ENCODE measurements at places on chromosomes 6 and 20.

DNA sequence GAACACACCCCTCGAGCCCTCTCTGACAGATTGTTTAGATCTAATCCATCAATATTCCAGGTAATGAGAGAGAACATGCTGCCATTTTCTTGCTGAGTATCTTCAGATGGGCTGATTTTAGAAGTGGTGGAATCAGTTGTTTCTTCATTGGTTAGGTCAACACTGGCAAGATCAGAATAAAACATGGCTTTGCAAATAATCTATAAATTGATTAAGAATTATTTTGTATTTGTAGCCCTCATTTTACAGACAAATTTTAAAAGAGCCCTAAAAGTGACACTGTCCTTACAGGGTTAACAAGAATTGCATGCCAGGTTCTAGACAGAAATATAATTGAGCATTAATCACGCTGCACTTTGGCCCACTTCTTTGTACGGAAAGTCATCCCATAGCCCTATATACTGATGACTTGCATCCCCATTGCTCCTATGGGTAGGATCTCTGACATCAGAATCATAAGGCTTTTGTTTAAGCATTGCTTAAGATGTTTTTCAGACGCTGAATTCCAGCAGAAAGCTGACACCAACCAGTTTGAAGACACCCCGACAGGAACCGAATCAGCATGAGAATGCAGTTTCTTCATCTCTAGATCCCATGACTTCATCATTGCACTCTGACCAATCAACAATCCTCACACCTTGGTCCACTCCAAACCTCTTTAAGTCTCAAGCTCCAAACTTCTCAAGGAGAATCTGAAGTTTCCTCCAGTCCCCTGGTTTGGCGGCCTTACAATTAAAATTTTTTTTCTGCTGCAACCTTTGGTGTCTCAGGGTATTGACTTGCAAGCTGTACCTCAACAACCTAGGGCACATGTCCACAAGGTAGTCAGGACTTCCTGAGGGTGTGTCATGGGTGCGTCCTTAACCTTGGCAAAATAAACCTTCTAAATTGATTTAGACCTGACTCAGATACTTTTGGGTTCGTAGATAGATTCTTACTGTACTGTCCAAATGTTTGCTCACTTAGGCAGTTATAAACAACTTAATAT is 7.8 kb downstream of the TDP2 start:
- DNase-seq: no peak

DNA sequence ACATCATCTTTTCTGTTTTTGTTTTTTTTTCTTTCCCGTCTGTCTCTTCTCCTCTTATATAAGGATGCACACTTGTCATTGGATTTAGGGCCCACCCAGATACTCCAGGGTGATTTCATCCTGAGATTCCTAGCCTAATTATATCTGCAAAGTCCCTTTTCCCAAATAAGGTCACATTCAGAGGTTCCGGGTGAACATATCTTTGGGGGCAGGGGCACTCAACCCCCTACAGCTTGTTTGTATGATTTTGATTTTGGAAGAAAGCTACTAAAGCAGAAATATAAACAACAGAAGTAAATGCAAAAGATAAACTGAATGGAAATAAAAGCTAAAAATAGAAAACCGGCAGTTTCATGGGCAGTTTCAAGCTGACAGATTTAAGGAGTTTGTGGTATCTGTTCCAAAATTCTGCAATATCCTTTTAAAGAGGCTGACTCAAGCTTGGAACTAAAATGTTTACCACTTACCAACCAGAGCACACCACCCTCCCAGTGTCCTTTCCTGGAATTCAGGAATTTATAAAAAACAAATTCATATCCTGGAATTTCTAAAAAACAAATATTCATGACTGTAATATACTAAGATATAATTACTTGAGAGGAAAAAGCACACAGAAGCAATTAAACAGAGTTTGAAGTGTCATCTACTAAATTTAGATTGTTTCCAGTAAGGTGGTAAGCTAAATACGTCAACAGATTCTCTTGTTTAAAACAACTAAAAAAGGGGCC is 100.0 kb upstream of the CARMIL1 start:
- DNase-seq: no peak

GRCh38 chr20:19695081-19695480 is 63.0 kb upstream of the RIN2 start:
- DNase-seq: no peak

DNA sequence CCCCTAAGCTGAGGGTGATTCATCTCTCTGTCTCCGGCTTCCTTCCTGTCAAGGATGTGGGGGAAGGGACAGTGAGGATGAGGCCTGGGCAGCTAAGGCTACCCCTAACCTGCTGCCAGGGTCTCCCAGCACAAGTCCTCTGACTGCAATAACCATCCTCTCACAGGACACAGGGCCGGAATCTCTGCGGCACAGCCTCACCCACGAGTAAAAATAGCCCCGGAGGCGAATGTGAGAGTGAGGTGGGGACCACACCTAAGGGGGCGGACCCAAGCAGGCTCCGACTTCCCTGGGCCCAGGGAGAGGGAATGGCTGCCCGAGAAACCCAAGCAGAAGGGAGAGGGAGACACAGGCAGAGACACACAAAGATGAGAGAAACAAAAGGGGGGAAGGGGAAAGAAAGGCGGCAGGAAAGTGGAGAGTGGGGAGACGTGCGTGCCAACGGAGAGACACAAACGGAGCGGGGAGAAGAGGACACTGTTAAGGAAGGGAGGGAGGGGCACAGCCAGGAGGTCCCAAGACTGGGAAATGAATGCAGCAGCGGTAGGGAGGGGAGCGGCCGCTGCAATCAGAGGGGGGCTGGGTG is 1.4 kb downstream of the CLIC1 start:
- DNase-seq: no peak

GRCh38 chr6:87102151-87102621 is 7.3 kb upstream of the CGA start:
- peak; percentile 43 for DNase-seq

- peak; percentile 70 for DNase-seq
These were observed at the start of gene BAG2 for GRCh38 chr6:57172136-57173055. BAG2 (plus strand) TSS chr6:57172326; CDS start chr6:57172698, 372 bp downstream.
